KBM-7 (cell line): ENCODE measurements at places on chromosomes 7 and 10.

DNA sequence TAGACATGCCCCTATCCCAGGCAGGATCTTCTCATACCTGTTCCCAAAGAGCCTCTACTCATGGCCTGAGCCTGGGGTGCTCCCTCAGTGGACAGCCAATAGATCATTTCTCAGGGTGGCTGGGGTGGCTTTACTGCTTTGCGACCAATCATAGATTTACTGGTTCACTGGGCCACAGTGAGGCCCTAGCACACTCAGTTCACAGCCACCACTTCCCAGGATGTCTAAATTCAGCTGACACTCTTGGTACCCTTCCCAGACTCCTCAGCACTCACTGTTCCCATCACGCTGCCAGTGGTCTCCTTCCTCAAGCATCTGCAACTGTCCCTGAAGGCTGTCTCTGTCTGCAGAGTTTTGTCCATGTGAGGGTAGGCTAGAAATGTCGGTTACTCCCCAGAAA is 50.6 kb downstream of the ARHGAP22 start:
- DNase-seq = no peak

DNA sequence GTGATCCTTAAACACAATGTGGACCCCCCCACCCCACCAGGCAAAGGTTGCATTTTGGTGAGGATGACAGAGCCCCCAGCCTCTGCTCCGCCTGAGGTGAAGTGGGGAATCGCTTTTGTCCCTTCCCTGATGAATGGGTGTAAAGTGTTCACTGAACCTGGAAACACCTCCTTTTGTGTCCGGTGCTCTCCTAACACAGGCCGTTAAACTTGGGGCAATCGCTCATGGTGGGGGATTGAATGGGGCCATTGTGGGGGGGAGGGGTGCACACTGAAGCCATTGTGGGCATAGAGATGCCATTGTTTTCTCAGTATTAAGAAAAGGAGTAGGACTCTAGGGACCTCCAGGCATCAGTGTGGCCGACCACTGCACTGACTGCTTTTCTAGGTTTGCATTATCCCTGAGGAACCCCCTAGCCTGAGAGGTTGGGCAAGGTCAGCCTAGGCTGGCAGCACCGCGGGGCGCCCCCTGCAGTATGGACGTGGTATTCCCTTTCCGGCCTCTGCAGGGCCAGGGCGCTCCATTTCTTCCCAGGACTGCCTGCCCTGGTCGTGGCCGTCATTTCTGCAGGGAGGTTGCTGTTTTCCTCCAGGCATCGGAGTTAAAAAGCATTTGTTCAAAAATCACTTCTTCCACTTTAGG is 158.3 kb downstream of the TCF7L2 start:
- peak; percentile 33 for DNase-seq

- DNase-seq = peak; percentile 85
Measured at GRCh38 chr10:80202934-80203834, 2.2 kb downstream of the ANXA11 start.

DNA sequence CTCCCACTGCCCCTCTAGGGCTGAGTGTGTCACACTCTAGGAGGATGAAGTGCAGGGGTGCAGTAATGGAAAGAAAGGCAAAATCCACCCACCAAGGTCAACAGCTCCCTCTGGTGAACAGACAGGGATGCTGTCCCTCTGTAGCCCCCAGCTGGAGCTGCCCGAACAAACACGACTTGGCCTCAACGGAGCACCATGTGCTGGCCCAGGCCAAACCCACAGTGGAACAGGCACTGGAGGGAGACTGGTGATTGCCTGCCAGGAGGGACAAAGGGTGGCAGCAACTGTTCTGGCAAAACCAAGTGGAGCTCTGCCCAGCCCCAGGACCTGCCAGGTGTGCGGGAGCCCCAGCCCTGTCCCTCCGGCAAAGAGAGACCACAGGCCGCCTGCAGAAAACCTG is 20.7 kb downstream of the PDIA4 start:
- peak; percentile 40 for DNase-seq

GRCh38 chr10:84270708-84271107 is 25.9 kb downstream of the RGR start:
- no peak for DNase-seq

GRCh38 chr7:24192691-24193090 is 91.3 kb upstream of the NPY start:
- no peak for DNase-seq

DNA sequence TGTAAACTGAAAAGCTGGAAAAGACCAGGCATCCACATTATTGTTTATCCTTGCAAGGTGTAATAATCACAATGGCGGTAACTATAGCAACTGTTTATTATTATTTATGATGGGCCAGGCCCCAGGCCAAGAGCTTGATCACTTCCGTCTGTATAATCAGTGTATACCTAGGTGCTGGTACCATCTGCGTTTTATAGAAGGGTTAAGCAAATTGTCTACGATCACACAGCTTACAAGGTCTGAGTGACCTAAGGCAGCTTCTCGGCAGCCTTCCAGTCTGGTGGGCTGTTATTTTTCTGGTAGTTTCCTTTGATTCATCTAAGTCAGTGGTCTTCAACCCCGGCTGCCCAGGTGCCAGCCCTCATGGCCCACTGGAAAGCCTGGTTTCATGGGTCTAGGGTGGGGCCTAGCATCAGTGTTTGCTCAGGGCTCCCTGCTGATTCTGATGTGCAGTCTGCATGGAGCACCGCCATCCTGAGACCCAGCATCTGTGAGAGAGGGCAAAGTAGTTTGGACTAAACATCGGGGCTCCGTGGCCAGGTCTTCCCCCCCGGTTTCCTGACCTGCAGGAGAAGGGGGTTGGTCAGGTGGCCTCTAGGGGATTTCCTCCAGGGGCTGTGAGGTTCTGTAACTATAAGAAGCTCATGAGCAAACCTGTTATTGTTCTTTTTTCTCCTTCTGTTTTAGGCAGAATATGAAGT is 146.4 kb downstream of the RGS10 start:
- no peak for DNase-seq
